ENCODE measurements at places on chromosomes 12 and 14.

DNA sequence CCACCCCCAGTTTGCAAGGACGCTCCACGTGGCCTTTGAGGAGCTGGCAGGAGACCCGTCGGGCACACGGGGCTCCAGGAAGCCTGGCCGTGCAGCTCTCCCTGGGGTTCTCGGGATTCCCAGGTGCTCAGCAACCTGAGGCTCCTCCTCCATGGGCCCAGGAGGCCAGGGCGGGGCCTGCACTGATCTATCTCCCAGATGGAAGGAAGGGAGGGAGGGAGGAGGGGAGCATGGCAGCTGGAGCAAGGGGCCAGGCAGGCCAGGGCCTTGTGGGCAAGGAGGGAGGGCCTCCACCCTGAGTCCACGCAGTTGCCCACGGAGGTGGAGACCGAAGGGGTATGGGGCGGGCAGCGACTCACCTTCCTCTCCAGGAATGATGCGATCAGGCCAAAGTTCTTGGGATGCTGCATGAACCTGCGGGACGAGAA is 127.3 kb downstream of the RFLNA start:
- no peak for DNase-seq

DNA sequence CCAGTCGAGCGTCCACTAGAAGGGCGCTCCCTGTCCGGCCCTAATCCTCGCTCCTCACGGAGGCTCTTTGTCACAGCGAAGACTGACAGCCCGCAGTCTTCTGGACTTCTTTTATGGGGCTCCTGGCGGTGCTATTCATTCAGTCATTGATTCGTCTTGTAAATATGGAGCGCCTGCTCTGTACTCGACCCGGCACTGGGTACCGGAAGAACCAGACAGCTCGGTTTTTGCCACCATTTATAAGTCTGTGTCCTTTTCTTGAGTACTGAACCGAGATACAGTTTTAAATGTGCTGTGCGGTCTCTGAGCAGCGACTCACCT is 570 bp downstream of the DMAC2L start:
- peak; percentile 68 for DNase-seq

DNA sequence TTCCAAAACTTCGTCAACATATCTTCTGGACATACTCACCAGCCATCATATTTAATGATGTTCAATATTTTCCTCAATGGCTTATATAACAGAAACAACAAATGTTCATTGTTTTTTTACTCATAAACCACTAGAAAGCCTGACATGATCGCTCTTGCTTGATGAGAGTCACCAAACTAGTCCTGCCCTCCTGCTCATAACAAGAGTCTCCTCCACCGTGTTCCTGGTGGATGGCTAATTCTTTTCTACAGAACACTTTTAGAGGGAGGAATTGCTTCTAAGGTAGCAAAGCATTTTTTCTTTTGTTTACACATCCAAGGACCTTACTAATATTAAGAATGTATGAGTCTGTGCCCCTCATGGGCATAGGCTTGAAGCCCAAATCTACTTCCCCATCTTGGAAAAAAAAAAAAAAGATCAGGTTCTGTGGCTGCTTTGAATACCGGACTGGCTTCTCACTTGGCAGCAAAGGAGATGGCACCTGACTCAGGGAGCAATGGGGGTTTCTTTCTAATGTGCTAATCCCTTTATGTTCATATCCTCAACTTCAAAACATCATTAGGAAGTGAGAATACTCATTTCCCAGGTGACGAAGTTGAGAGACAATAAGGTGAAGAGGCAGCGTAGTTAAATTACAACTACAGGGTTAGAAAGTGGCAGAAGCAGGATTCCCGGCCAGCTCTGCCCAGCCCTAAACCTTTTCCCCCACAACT is 188.8 kb downstream of the EPS8 start:
- DNase-seq: no peak

DNA sequence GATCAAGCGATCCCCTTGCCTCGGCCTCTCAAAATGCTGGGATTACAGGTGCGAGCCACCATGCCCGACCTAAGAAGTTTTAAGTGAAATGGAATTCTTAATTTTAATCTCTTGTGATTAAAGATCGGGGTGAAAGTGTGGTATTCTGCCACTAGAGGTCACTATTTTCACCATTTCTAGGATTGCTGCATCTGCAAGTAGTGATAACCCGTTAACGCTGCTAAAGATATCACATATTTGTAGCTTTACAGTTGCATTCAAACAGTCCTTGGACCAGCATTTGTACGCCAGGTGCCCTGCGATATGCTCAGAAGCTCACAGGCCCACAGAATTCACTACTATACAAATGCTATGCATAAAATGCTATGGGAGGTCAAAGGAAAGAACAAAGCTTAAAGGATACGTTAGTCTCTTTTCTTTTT is 19.3 kb downstream of the CCDC62 start:
- no peak for DNase-seq

DNA sequence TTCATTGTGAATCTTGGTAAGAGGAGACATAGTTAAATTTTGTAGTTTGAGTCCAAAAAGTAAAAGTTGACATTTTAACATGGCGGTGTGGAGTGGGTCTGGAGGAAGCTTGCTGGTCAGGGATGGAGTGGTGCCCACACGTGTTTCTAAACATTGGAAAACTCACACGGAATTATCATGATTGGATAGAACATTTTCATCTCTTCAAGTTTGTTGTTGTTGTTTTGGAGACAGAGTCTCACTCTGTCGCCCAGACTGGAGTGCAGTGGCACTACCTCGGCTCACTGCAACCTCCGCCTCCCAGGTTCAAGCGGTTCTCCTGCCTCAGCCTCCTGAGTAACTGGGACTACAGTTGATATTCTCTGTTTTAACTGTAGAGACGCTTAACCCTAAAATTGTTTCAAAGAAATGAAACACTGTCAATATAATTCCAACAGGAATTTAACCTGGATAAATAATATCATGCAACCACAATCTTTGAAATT is 502 bp upstream of the MBIP start:
- no peak for DNase-seq

- no peak for DNase-seq
Measured at GRCh38 chr14:31265701-31266398, 58.3 kb upstream of the HECTD1 start.

GRCh38 chr12:21416511-21417121 is 20.8 kb upstream of the PYROXD1 start:
- no peak for DNase-seq

DNA sequence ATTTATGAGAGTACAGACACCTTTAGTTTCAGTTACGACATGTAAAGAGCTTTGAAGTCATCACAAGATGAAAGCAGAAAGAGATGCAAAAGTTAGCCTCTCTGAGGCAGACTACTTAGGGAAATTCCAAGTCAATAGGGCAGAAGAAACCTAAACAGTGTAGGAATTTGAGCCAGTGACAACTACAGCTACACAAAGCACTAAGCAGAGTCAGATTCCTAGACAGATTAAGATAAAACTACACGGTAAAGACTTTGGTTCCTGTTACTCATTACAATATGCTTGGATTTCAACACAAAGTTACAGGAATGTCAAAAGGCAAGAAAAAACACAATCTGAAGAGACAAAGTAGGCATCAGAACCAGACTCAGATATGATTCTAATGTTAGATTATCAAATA is 1302.3 kb downstream of the FSCB start:
- DNase-seq: no peak

DNA sequence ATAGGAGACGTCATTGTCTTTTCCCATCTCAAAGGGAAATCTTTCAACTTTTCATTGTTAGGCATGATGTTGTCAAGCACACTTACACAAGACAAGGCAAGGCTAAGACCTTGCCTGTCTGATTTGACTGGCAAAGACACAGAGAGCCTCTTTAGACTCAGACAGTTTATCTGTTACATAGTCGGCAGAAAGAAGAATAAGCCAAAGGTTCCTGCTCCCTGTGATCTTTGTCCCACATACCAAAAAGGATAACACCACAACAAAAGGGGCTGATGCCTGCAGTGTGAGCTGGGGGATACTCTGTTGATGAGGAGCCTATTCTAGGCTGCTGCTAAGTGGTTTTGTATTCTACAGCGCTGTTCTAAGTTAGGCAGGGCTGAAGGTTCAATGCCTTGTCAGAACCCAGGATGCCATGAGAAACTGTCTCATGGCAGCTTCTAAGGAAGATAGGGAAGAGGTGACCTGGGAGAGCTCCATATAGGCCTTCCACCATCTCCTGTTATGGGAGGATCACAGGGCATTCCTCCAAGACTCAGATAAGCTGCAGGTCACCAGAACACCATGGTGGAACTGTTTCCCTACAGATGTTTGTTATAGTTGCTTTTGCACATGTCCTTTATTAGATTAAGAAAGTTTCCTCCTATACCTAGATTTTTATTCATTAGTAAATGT is 12.7 kb downstream of the ERC1 start:
- no peak for DNase-seq

DNA sequence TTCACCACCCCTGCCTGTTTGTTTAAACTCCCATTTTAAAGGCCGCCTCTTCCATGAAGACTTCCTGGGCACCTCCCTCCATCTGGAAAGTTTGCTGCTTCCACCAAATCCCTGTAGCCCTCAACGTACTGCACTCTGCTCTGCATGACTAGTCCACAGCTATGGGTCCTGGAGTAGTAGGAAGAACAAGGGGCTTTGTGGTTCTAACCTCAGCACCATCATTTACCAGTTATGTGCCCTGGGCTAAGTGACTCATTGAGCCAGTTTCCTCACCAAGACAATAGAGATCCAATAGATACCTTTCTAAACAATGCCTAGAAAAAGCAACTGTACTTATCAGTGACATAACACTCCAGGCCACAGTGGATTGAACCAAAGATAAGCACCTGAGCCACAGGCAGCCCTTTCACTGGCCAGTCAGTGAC is 8.5 kb upstream of the LTBP2 start:
- DNase-seq: no peak

- no peak for DNase-seq
Measured at GRCh38 chr12:78885466-78885865, 20.9 kb downstream of the SYT1 start.

- DNase-seq: no peak
Measured at GRCh38 chr14:103126088-103126872, 3.0 kb downstream of the TNFAIP2 start.

DNA sequence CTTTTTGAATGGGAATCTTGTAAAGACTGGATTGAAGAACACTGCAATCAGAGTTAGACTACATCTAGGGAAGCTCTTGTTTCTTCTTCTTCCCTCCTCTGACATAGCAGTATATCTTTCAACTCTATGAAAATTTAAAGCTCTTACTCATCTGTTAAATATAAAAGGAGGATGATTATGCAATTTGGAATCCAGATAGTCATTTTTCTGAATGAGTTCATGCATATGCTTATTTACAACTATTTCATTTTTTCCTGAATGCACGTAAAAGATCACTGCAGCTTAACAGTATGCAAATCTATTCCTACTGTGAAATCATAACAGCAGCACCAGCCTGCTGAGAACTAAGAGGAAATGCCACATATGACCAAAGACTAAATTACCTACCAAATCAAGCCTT is 133.5 kb upstream of the TMCC3 start:
- DNase-seq: no peak

DNA sequence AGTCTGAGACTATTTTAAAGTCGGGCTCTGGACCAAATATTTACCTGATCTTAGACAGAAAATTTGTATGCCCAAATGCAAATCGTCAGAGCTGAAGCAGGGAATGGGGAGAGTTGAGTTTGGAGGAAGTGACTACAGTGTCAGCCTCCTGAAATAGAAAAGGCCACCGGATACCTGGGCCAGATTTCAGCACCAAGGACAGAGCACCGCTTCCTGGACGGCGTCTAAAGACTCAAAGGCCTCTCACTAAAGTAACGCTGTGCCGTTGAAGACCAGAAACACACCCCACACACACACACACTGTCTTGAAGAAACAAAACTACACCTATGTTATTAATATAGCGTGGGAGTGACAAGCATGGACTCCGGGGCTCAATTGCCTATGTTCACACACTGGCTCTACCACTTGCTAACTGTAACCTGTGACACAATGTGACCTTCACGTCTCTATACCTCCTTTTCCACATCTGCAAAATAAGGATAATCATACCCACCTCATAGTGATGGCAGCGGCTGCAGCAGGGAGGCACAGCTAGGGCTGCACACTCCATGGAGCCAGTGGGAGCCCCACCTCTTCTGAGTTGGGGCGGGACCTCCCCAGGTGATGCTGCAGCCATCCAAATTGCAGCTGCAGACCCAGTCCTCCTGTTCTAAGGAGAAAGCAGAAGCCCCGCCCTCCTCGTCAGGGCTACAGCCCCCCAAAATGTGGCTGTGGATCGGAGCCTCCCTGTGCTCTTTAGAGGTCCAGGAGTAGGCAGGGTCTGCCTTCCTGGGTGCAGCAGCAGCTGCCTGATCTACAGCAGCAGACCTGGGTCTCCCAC is 35.6 kb downstream of the KRT76 start:
- peak; percentile 68 for DNase-seq

DNA sequence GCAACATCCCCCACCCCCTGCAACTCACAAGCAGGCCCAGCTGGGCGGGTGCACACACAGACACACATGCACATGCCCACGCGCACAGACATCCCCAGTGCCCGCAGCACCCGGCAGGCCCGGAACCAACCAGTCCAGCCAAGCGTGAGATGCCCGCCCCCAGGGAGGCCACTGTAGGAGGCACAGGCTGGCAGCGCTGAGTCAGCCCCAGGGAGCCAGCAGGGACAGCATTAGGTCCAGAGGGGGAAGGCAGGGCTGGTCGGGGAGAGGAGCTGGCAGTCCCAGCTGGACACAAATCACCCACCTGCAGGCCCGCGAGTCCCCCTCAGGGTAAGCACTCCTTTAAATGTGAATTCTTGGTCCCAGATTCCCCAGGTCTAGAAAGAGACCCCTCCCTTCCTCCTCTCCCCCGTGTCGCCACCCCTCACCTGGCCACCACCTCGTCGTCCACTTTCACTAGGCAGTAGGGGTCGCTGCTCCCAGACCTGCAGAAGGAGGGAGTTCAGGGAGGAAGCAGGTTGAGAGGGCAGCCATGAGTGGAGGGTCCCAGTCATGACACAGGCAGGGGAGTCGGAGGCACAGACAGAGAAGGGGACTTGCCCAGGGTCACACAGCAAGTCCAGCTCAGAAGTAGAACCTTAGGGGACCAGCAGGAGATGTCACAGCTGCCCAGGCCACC is 5.0 kb downstream of the RASAL1 start:
- no peak for DNase-seq

- DNase-seq: no peak
Measured at GRCh38 chr14:29030970-29031369, 264.4 kb downstream of the FOXG1 start.

DNA sequence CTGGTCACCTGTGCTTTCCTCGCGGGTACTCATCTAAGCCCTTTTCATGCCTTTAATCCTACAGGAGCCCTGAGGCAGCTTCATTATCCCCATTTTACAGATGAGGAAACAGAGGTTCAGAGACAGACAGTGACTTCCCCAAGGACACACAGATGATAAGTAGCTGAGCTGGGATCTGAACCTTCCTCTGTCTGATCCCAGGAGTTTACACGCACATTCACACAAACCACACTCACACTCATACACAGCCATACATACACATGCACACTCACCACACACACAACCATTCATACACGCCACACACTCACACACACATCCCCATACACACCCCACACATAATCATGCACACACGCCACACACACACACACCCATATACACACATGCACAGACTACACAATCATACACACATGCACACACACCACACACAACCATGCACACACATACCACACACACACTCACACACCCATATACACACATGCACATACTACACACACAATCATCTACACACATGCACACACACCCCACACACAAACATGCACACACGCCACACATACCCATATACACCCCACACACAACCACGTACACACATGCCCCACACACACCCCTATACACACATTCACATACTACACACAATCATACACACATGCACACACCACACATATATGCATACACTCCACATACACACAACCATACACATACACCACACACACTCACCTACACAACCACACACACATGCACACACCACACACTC is 2.7 kb downstream of the TMEM119 start:
- no peak for DNase-seq

Measured in T-helper 2 cell (primary cell).